ENCODE measurements at places on chromosomes 6 and 20.

DNA sequence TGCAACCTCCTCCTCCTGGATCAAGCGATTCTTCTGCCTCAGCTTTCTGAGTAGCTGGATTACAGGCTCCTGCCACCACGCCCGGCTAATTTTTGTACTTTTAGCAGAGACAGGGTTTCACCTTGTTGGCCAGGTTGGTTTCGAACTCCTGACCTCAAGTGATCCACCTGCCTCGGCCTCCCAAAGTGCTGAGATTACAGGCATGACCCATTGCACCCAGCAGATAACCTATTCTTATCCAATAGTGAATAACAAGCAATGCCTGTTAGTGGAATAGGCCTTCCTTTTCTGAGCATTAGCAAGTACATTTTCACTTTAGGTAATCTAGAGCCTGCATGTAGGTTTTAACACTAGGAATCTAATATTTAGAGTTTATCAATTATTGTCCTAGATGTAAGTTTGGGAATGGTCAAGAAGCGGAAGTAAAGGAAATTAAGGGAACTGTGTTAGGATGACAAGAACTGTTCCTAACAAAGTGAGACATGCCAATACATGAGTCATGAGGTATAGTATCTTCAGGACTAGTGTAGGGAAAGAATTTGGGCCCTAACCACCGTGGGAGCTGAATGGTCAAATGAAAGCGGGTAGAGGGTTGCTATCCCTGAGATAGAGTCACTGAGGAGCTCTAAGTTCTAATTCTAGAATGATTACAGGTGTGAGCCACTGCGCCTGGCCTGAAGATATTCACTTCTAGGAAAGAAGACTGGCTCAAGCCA is 15.0 kb downstream of the BLTP3A start:
- DNase-seq = no peak

GRCh38 chr6:1418471-1419191 is 29.3 kb downstream of the FOXF2 start:
- DNase-seq = no peak

DNA sequence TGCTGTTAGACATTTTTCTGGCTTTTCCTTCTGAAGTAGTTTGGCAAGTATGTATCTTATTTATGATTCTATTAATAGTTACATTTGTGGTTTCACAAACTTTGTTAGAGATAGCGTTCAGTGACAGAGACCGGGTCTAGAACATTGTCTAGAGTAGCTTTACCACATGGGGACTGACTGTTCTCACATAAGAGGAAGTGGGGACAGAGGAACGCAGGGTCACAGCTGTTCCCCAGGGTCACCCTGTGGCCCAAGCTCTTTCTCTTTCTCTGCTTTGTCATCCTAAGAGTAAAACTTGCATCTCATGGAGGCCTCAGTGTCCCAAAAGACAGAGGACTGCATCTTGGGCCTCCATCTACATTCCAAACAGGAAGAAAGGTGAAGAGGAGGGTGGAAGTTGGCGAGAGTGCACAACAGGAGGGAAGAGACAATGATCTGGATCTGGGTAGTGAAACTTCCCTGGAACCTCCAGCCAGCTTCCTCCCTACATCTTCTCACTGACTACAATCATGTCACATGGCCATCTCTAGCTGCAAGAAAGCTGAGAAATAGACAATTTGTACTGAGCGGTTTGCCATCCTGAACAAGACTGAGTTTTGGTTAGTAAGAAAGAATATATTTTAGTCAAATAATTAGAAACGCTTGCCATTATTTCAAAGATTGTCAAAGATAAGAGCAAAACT is 645.8 kb upstream of the ARID1B start:
- DNase-seq = no peak

GRCh38 chr20:31669876-31670275 is 32.2 kb downstream of the COX4I2 start:
- no peak for DNase-seq

DNA sequence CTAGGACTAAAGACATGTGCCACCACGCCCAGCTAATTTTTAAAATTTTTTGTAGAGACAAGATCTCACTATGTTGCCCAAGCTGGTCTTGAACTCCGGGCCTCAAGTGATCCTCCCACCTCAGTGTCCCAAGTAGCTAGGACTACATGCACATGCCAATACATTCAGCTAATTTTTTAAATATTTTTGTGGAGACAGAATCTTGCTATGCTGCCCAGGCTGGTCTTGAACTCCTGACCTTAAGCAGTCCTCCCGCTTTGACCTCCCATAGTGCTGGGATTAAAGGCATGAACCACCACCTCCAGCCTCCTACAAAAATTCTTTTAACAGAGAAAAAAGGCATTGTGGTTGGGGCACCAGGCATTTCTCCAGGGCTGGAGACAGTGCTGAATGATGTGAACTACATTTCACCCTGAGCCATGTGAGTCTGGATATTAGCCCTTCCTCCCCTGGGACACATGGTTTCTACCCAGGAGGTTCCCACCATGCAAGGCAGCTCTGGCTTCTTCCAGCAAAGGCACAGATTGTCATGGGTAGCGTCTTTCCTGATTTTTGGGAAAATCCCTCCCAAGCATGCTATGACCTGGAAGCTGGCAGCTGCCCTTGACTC is 36.3 kb upstream of the CMTR1 start:
- DNase-seq = no peak

DNA sequence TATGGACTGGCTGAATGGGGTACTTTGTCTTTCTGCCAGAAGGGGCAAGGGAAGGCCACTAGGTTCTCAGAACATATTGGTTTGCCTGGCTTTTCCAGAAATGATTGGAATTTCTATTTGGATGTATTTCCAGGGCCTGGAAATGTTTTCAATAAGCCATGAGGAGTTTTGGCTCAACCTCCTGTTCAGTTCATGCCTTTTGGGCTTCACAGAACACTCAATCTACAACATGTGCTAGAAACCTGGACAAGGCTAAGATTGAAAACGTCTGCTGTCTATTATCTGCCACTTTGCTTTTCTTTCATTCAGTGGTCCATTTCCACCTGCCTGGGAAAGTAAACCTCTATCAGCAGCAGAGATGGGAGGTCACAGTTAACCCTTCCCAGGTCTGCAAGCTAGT is 793.4 kb downstream of the TENT5A start:
- no peak for DNase-seq

- no peak for DNase-seq
These were observed 603.8 kb downstream of the PRKN start for GRCh38 chr6:162123797-162124196.

DNA sequence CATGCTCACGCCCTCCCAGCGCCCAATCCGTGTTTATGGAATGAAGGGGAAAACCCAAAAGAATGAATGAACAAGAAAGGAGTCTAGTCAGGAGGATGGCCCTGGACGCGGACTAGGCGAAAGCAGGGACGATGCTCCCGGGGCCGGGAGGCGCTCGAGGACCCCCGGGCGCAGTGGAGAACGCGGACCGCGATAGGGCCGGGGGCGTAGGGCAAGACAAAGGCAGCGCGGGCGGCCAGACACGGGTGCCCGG is 758 bp downstream of the GCLC start:
- DNase-seq = no peak

DNA sequence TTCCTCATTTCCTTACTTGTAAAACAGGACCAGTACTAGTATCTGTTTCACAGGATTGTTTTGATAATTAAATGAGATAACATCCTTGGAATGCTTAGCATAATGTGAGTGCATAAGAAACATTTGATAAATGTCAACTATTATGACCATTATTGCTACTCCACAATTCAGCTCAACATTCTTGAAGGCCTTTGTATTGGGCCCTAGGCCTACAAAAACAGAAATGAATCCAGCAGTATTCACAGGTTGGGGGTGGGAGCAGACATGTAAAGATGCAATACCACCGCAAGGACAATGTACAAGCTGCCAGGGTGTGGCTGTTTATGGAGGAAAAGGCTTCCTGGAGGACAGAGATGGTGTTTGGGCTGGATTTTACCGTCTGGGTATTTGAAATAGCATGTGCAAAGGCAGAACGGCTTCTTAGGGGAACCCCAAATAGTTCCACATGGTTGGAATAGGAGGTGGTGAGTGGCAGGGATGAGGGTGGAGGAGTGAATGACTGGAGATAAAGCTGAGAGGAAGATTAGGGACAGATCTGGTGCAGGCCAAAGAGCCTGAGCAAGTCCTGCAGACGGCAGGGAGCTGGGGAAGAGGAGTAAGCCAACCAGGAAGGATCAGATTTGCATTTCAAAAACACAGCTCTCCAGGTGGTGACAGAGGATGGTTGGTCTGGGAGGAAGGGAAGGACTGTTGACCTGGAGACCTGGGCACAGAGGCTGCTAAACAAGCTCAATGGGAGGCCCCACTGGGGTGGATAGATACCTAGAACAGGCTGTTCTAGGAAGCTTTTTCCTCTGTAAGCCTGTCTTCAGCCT is 57.0 kb upstream of the EPB41L1 start:
- DNase-seq = no peak

GRCh38 chr6:100304575-100304974 is 160.1 kb downstream of the SIM1 start:
- no peak for DNase-seq

DNA sequence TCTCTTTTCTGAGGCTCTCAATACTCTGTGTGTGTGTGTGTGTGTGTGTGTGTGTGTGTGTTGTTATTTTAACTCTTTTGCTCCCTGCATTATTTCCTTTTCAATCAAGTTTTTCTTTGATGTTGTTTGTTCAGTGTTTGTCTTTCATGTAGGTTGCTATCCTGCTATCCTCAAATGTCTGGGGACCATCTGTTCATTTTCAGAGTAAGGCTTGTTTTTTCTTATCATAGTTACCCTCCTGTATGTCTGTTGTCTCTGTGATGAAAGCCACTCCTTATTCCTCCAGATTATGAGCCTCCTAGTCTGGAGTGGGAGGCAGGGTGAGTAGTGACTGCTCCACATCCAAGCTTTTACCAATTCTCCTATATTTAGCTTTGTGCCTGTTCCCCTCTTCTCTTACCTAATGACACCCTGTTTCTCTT is 9.2 kb downstream of the ENPP3 start:
- no peak for DNase-seq

DNA sequence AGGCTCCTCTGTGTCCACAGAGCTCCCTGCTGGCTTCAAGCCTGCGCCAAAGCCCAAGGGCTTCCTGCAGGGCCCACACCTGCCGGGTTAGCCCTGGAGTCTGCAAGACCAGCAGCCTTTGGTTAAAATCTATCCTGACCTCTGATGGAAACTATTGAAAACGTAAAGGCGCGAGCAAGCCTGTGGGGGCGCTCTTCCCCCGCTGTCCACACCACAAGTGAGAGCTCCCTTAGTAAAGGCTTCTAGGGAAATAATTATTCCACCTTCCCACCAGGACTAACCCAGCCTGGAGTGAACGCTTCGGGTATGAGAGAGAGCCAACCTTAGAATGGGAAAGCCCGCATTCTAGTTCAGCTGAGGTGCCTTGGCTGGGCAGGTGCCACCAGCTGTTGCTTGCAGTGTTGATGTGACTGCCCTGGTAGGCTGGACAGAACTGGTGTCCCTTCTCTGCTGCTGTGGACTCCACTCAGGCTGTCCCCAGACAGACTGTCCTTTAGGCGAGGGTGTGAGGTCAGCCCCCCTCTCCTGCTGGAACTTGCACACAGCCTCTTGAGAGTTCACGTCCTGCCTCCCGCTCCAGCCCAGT is 68.7 kb downstream of the SYTL3 start:
- DNase-seq = no peak

- no peak for DNase-seq
These were observed 11.1 kb downstream of the EDEM2 start for GRCh38 chr20:35135867-35136586.

GRCh38 chr20:6506906-6507305 is 260.6 kb upstream of the BMP2 start:
- no peak for DNase-seq

- DNase-seq = no peak
These were observed 10.1 kb upstream of the LRFN2 start for GRCh38 chr6:40597301-40597700.

GRCh38 chr6:100886076-100886475 is 4.9 kb upstream of the ASCC3 start:
- no peak for DNase-seq

DNA sequence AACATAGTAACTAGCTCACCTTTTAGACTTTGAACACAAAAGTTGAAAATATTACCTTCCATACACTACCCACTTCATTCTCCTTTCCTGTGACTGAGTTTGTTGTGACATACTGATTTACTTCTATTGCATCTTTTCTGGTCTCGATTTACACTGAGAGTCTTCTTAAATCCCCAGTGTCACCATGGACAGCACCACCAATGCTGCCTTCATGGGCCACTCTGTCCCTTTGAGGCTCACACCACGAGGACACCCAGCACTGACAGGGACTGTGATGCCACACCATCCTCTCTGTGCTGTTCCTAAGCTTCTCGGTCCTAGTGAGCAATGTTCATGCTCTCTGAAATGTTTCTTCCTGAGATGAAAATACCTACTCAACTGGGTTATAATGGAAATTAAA is 337.1 kb upstream of the IRAK1BP1 start:
- DNase-seq = no peak

DNA sequence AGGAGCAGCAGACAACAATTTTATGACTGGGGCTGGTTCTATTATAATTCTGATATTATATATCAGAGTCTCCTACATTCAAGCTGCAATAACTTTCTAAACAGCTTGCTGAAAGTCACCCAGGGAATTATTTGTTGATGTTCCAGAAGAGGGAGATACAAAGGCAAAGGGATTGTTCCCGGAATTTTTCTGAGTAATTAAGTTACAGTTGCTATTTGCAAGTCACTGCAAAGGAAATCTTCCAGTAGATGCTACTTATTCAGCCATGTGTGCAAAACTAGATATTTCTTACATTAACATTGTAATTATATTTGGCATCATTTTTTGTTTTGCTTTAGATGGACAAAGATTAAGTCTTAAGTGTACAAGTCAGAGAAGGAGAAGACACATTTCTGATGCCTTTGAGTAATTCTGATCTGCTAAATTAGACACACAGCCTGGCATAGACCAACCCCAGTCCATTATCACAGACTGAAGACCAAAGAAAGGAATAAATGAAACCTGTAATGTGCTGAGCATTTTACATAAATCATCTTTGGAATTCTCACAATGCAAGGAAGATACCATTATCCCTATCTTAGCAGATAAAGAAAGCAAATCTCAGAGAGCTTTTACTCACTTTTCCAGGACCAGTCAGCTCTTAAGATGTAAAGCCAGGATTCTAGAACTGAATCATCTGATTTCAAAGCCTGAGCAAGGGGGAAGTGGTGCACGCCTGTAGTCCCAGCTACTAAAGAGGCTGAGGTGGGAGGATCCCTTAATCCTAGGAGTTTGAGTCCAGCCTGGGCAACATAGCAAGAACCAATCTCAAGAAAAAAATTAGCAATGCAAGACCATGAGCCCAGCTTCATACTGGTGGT is 62.6 kb upstream of the AKAP12 start:
- DNase-seq = no peak

GRCh38 chr6:46419576-46420002 is 71.7 kb downstream of the RCAN2 start:
- peak; percentile 81 for DNase-seq

GRCh38 chr6:90369024-90369519 is 72.4 kb upstream of the BACH2 start:
- peak; percentile 22 for DNase-seq
